NCI-H1694 treated with DMSO at 0.1 percent for 48 hours (cell line): ENCODE measurements at places on chromosomes 4 and X.

- DNase-seq, result no peak
Measured at GRCh38 chrX:153539171-153539978, 21.9 kb downstream of the ATP2B3 start.

- DNase-seq, result no peak
Measured at GRCh38 chrX:130176354-130176776, 4.6 kb downstream of the RAB33A start.

DNA sequence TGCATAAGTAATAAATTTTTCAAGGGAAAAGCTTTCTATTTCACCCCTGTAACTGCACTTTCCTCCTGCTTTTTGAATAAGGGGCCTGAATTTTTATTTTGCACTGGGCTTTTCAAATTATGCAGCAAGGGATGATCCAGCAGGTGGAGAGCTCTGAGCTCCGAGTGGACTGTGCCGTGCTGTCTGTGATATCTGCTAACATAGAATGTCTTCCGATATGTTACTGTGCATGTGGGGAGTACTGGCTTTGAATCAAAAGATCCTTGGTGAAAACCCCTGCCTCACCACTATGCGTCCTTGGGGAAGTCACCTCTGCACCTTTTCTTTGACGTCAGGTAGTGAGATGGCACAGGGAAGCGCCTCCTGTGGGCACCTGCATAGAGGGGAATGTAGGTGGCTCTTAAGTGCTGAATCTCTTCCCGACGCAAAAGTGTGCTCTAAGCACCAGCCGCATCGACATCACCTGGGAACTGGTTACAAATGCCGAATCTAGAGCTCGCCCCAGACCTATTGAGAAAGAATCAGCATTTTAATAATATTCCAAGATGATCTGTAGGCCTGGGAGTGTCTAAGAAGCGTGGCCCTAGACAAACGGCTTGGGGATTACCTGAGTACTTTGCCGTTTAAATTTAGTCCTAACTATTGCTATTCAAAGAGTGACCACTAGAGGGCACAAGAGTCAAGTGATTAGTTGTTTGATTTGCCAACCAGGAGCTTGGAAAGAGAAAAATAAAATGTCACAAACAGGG is 19.2 kb upstream of the WFS1 start:
- peak; percentile 66 for DNase-seq

DNA sequence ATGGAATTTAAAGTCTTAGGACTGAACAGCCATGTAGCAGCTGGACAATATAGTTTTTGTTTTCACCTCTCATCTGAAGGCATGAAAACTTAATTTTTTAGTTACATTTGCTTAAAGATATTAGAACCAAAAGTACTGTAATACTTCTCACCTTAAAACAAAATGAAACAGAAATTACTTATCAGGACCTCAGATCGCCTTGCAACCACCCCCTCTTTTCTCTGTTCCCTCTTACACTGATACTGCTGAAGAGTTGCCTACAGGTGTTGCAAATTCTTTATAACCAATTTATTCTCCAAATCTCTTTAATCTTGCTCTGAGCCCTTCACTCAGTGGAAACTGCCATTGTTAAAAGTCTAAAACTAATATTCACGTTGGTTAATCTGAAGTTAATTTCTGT is 145.0 kb downstream of the SPCS3 start:
- no peak for DNase-seq

GRCh38 chr4:10093801-10094552 is 22.6 kb downstream of the WDR1 start:
- DNase-seq, result no peak

DNA sequence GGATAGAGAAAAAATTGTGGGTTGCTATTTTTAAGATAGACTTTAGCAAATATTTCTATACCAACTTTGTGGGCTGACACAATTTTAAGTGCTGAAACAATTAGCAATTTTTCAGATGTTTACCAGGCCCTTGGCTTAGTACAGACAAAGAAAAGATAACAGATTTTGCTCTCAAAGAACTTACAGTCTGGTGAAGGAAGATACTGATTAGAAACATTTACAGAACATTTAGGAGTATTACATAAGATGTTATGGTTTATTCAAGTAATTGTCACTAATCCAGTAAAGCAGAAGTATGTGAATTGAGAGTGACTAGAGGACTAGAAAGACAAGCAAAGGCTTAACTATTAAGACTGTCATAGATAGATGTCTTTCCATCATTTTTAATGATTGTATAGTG is 35.3 kb upstream of the NDUFC1 start:
- no peak for DNase-seq

- DNase-seq, result no peak
Measured at GRCh38 chr4:165077034-165077578, 23.4 kb downstream of the TRIM75 start.

GRCh38 chr4:113603911-113604310 is 157.6 kb downstream of the CAMK2D start:
- no peak for DNase-seq
